ENCODE measurements at places on chromosomes 2 and 18. TPM values are rescaled to one million over a fixed set of nuclear protein-coding genes. Genes with fewer than 3 reads are reported as not detected.

GRCh38 chr18:703213-703967, 9.0 kb downstream of the ENOSF1 start:
- DNase-seq, result no peak

- no peak for DNase-seq
Measured at GRCh38 chr2:27956888-27957287, 66.4 kb downstream of the BABAM2 start.

DNA sequence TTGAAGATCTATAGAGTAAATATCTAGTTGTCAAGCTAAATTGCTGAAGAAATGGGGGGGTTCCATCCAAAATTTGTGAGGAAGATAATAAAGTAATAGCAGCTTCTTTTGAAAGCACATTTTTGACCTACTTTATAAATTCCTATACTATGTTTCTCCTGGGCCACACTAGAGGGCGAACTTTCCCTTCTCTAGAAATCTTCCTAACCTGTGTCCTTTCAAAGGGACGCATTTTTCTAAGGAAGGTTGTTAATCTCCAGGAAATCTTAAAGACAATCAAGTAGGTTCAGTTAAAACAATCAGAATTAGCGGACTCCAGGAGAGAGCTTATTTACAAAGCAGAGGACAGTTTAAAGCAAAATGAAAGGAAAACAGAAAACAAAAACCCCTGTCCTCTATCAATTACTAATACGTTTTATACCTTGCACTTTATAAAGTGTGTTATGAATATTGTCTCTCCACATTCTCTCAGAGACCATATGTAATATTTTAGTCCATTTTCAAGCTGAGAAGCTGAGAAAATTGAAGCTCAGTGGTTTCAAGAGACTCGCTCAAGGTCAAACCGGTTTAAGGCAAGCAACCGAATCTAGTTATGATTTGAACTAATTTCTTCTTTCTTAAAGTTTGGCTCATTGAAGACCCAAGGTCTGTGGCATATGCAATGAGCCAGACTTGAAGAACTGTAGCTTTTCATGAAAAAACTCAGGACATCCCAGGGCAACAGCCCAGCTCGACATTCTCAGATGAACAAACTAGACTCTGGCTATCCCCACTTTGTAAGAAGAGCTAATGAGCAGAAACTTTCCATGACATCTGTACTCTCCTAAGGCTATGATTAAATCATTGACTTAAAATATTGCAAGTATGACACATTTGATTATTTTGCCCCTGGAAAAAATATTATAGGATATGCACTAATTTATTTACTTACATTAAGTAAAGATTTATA, 273.6 kb downstream of the PAX3 start:
- DNase-seq, result peak; percentile 9

Gene SKOR2
- total RNA-seq, result 1.4 TPM

Gene PLA2R1
- 0.09 TPM for total RNA-seq

Measured in neural crest cell (in vitro differentiated cells).